ENCODE measurements at places on chromosomes 6 and 20.

DNA sequence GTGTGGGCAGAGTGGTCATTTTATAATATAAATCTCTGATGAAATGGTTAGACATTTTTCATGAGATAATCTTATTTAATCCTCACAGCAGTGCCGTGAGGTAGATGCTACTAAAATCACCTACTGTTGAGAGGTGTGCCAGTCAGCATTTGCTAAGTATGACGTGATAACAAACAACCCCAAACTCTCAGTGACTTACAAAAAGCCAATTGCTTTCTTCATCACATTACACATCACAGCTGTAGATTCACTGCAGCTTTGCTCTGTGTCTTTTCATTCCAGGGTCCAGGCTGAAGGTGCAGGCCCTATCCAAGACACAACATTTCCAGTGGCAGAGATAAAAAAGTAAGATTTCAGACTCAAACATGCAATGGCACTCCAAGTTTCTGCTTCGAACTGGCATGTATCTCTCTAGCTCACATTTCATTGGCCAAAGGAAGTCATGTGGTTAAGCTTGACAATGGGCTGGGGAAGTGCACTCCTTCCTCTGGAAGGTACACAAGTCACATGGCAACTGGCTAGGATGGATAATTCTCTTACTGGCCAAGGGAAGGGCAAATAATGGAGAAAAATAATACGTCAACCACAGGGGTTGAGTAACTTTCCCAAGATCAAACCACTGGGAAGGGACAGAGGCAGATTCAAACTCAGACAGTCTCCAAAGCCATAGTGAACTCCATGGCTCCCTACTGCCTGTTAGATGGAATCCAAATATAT lies 69.5 kb upstream of the EPB41L1 start:
- DNase-seq, result no peak

DNA sequence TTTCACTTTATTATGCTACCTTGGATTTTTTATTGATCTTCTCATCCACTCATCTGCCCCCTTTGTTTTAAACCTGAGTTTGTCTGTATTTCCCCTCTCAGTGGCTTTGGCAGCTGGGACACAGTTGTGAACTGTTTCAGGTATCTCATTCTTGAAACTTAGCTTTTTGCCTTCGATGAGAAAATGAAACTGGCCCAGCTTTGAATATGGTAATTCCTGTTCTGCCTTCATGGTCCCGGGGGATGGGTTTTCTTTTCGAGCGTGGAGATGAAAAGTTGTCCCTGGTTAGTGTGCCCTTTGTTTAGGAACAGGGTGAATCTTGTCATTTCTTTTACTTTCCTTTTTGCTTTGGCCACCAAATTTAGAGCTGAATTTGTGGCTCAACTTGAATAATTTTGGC lies 25.6 kb downstream of the DHX35 start:
- no peak for DNase-seq

DNA sequence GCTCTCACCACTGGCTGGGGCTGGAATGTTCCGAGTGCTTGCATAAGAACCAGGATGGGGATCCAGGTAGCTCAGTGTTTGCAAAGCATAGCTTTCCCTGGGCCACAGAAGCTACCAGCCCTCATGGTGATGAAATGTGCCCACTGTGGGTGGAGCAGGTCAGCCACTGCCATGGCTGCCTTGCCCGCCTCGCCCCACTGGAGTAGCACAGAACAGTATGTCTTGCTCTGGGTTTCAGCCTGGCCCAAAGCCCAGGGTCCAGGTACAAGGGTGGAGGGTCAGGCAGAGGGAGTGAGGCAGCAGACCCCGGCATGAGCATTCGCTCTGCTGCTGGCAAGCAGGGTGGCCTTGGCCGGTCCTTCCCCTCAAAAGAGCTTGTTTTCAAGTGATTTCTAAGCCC lies 34.7 kb downstream of the KCNK17 start:
- no peak for DNase-seq

DNA sequence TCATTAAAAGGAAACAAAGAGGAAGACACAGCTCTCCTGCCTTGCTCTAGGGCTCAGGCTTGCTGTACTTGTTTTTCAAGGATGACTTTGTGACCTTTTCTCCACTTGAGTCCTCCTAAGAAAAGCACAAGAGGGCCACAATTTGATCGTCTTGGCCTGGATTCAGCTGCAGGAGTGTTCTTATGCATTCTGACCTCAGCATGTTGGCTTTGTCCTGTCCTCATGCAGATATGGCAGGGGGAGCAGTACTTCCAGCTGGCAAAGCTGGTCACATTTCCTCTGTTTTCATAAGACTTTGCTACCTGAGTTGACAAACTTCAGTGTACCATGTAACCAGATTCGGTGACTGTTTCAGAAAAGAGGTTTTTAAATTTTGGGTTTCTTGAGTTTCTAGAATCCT lies 30.8 kb downstream of the KDM1B start:
- DNase-seq, result no peak

DNA sequence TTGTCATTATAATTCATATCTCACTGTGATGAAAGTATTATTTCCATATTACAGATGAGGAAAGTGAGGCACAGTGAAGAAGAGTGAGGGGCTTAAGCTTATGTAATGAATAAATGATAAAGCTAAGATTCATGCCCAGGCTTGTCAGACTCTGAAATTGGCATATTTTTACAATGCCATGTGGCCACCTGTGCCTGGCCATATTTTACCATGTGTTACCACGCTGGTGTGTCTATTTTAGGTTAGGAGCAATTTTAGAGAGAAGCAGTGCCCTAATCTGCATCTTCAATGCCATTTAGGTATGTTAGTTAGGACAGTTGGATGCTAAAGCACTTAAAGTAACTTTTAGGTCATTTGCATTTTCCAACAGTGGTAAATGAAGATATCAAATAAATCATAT lies 188.0 kb upstream of the FLRT3 start:
- no peak for DNase-seq

- no peak for DNase-seq
Observed at GRCh38 chr6:84618836-84619235, 145.6 kb downstream of the TBX18 start.

- DNase-seq, result no peak
Observed at GRCh38 chr6:10136636-10137035, 278.2 kb downstream of the TFAP2A start.

- DNase-seq, result no peak
Observed at GRCh38 chr6:88908598-88909548, 54.5 kb downstream of the RNGTT start.

DNA sequence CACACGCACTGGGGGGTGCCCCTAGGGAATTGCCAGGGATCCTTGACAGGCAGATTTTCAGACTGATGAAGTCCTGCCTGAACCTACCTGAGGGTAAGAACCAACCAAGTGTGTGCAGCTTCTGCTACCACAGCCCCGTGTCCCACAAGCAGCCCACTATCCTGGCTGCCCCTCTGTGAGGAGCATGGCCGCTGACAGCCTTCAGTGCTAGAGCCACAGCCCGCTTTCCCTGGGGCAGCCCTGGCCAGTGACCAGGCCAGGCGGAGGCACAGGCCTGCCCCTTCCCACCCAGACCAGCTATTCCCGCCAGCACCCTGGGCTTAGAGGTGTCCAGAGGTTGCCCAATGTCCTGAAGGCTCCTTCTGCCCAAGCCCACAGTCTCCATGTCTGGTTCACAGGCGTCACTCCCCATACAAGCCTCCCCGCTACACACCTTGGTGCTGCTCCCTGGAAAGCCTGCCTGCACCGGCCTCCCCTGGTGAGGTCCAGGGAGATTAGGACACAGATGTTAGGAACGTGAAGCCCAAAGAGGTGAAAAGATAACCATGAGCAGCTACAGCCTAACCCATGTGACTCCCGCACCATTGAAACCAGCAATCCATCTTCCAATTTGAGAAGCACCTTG lies 207.0 kb downstream of the SYNDIG1 start:
- DNase-seq, result no peak

- no peak for DNase-seq
Observed at GRCh38 chr6:119077391-119077642, 1.1 kb downstream of the FAM184A start.

DNA sequence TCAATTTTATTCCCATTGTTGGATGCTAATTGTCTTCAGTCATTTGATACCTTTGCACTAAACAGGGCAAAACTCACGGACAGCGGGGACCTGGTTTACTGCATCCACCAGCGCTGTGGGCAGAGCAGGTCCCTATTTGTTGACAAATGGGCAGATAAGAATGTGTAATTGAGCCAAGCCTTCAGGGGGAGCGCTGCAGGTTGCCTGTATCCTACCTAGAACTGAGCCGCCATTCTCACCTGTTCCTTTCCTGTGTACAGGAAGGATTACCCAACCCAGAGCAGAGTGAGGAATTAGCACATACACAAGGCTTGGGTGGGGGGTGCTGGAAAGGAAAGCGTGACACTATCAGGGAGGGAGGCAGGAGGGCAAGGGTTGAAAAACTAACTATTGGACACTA lies 89.1 kb upstream of the FOXA2 start:
- no peak for DNase-seq

GRCh38 chr20:2887715-2888114 lies 14.4 kb downstream of the PTPRA start:
- DNase-seq, result no peak

GRCh38 chr6:134527108-134527787 lies 209.3 kb upstream of the SGK1 start:
- no peak for DNase-seq

GRCh38 chr6:8195040-8195713 lies 92.8 kb upstream of the EEF1E1 start:
- no peak for DNase-seq

DNA sequence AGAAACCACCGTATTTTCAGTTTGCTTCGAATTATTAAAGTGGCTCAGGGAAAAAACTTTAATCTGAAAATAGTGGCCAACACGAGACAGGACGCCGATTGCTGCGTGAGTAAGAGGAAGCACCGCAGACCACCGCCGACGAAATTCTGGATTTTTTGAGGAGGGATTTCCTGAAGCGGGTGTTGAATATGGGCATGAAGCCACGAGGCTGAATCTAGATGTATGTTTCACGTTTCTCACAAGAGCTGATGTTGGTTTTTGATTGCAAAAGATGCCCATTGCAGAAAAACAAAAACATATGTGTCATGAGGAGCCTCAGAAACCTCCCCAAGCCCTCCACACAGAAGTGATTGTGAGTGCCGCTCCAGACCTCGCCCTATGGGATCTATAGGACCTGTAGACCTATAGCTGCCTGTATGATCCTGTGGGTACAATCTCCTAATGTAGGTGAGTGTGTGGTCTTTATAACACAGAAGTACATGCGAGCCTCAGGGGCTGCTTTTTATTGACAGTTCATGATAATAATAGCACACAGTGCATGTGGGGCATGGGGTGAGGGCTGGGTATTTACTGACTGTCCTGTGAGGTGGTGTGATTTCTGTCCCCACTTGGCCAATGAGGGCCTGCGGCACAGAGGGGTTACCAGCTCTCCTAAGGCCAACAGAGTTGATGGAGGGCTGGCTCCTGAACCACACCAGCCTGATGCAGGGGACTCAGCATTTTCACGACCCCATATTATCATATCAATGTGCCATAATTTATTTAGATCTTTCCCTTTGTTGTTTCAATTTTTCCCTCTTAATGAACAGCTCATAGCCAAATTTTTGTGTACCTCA lies 243.9 kb downstream of the DLL1 start:
- DNase-seq, result no peak

GRCh38 chr6:26329763-26330511 lies 35.1 kb upstream of the BTN3A2 start:
- no peak for DNase-seq

DNA sequence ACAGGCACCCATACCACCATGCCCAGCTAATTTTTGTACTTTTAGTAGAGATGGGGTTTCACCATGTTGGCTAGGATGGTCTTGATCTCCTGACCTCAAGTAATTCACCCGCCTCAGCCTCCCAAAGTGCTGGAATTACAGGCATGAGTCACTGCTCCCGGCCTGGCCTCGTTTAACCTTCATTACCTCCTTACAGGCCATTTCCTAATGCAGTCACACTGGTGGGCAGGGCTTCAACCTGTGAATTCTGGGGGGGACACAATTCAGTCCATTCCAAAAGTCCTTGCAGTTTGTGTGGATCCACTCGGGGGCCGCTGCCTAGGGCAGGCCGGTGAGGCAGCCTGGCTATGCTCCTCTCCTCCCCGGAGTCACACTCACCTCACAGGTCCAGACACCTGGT lies 112.4 kb upstream of the SNX9 start:
- no peak for DNase-seq

DNA sequence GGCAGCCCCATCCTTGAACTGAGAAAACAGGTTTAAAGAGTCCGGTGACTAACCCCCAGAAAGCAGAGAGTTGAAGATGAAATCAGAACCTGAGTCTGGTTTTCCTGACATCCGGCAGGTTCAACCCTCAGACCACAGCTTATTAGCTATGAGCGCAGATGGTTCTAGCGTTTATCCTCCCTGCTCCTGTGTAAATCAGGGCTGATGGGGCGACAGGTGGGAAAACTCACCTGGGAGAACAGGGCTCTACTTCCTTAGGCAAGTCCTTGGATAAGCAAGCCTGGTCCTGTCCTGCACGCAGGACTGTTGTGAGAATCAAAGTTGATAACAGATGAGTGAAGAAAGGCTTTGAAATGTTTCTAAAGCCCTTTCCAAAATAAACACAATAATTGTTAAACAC lies 31.4 kb downstream of the GHRH start:
- no peak for DNase-seq

GRCh38 chr6:392441-393390 lies 1.2 kb downstream of the IRF4 start:
- DNase-seq, result peak; percentile 60

DNA sequence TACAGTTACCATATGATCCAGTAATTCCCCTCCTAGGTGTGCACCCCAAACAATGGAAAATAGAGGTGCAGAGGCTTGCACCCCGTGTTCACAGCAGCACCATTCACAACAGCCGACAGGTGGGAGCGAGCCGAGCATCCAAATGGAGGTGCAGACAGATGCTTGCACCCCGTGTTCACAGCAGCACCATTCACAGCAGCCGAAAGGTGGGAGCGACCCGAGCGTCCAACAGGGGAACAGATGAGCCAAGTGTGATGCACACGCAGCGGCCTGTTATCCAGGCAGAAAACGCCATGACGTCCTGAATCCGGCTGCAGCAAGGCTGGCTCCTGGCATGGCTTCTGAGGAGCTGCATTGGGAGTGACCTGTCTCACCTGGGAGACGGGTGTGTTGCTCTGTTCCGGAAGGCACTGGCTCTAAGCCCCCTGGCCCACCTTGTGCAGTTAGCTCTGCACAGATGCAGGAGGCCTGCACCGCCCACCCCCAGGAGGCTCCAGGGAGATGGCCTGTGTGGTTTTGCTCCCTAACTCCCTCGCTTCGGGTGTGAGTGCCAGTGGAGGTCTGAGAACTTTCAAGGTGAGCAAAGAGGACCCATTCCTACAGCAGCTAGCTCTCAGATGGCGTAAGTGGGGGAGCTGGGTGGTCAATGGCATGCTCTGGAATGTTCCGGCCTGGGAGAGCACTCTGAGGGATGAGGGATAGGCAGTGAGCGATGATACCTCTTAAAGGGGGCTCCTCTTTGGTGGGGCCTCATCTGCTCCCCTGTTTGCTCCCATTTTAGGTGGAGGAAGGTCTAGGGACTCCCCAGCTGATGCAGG lies 47.8 kb upstream of the FRMD1 start:
- DNase-seq, result no peak
